Type B pancreatic cell (in vitro differentiated cells): ENCODE measurements at places on chromosomes 13 and 19. TPM values are rescaled to one million over a fixed set of nuclear protein-coding genes. Genes with fewer than 3 reads are reported as not detected.

DNA sequence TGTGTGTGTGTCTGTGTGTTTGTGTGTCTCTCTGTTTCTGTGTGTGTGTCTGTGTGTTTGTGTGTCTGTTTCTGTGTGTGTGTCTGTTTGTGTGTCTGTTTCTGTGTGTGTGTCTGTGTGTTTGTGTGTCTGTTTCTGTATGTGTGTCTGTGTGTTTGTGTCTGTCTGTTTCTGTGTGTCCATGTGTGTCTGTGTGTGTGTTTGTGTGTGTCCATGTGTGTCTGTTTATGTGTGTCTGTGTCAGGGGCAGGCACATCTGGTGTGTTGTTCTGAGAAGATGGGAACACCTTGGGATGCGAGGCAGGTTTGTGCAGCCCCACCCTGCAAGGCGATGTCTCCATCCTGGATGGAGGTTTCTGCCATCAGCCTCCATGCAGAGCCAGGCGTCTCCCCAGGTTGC is 275.8 kb upstream of the SOX1 start:
- H3K4me1 ChIP-seq, result no peaks in the 10 kb centered on the region
- no peak for DNase-seq

DNA sequence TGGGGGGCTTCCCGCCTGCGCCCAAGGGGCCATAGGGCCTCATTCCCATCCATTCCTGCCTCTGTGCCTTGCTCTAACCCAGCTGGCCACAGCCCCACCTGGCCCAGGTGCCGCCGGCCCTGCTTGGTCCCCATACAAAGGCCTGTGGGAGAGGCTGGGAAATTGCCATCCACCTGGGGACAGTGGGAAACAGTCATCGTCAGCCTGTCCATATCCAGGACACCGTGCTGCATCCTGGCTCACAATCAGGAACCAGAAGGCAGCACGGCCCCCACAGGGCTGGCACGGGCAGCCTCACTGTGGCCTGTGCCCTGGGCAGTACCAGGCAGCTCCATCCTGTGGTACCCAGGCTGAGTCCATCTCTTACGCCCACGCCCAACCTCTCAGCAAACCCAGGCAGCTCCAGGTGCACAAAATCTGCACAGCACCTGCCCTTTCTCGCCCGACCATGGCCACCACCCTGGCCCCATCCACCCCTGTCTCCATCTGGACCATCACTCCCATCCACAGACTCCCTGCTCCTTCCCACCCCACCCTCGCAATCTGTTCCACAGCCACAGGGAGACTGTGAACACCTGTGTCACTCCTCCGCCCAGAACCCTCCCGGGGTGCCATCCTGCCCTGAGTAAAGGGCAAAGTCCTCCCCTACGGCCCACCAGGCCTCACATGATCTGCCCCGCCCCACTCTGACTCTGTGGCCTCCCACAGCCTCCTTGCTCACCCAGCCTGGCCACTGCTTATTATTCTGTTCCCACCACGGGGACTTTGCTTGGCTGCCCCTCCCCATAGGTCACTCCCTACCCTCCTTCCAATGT is 21.1 kb upstream of the FBXO27 start:
- DNase-seq, result no peak
- no peaks in the 10 kb centered on the region for H3K27me3 ChIP-seq
- H3K4me3 ChIP-seq, result no peak overlapping the region
- H3K27ac ChIP-seq, result peak overlapping the region; percentile 56

- no peak for DNase-seq
- H3K27me3 ChIP-seq, result no peaks in the 10 kb centered on the region
- no peak overlapping the region for H3K4me3 ChIP-seq
- H3K4me1 ChIP-seq, result no peaks in the 10 kb centered on the region
- H3K27ac ChIP-seq, result no peak overlapping the region
- H3K36me3 ChIP-seq, result no peaks in the 10 kb centered on the region
Observed at GRCh38 chr13:68380041-68380973, 1150.2 kb upstream of the PCDH9 start.

FFAR3 gene
- total RNA-seq, result 0.34 and 0.45 TPM in 2 replicates

MOB3A gene
- 34.6 and 37.8 TPM in 2 replicates for total RNA-seq

KANK3 gene
- 1.6 and 3.1 TPM in 2 replicates for total RNA-seq

CC2D1A gene
- total RNA-seq, result 35.4 and 42.3 TPM in 2 replicates

PARP4 gene
- 22.1 and 30.3 TPM in 2 replicates for total RNA-seq
